Activated CD4-positive, alpha-beta T cell treated with anti-CD3 and anti-CD28 coated beads for 36 hours (primary cell): ENCODE measurements at places on chromosomes 7 and 10. TPM values are rescaled to one million over a fixed set of nuclear protein-coding genes. Genes with fewer than 3 reads are reported as not detected.
A peak's percentile ranks its signal among the peaks of the same experiment; 100 is the strongest.

DNA sequence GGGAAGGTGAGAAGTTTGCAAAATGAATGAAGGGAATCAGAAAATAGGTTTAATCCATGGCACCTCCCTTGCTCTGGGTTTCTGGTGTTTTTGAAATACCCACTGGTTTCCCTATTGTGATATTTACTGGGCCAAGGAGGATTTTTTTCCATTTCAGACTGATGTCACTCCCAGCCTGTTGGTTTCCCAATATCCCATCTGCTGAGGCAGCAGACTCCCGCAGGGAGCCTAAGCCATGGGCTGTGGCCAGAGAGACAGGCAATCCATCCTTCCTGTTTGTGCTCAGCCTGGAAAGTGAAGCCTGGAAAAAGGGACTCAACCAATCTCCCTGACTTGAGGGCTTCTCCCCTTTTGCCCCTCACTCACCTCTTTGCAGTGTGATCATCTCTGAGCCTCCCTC is 22.8 kb downstream of the FAM107B start:
- no peak for DNase-seq

DNA sequence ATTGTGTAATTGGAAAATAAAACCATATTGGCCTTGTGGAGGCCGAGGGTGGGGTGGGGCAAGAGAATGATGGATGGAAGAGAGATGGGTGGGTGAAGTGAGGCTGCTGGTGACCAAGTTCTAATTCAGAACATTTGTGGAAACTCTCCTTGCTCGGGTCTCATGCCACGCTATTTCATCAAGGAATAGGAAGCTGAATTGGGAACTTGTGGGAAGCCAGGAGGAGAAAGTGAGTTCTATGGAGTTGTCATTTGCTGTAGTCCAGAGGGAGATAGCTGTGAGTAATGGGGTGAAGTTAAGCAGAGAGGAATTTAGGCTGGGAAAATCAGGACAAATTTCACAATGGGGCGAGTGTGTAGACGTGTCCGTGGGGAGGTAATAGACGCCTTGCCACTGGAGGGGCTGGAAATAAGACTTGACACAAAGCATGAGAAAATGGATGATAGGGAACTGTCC is 339.2 kb downstream of the LRMDA start:
- DNase-seq: no peak

DNA sequence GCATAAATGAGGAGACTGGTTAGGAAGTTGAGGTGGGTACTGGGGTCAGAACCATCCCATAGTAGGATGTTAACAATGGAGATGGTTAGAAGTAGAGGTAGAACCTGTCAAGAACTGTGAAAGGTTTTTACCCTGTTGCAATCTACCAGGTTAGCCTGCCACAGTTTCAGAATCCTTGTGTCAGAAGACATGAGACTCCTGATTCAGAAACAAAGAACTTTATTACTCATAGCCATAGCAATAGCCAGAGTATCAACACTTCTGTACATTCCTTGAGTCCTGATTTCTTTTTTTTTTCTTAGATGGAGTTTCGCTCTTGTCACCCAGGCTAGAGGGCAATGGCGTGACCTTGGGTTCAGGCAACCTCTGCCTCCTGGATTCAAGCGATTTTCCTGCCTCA is 200.9 kb downstream of the GRM3 start:
- DNase-seq: no peak

DNA sequence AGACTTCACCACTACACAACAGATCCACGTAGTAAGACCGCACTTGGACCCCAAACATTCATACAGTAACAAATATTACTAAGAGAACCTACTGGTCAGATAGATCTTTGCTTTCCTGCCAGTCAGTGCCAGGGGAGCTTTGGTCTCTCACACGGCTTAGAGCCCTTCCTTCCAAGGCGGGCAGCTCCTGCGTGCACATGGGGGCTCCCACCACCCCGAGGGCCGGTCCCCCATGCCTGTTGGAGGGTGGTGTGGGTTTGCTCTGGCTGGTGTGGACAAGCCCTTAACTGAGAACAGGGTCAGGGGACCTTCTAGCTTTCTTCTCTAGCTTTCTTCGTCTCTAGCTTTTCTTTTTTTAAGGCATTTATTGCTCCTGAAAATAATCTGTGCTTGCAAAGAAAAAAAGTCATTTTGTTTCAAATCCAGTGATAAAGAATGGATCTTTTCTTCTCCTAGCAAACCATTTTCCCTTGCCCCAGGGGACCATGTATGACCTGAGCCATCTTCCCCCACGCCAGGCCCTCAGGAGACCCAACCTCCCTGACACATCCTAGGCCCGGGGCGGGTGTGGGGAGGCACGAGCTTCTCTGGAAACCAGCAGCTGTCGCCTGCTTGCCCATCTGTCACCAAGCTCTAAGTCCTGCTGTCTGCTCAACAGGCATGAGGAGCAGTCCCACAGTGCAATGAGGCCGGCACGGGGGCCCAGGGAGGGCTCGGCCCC is 591.1 kb downstream of the PTPRN2 start:
- DNase-seq: no peak

GRCh38 chr7:44982535-44982923 is 3.7 kb upstream of the MYO1G start:
- peak; percentile 39 for DNase-seq

DNA sequence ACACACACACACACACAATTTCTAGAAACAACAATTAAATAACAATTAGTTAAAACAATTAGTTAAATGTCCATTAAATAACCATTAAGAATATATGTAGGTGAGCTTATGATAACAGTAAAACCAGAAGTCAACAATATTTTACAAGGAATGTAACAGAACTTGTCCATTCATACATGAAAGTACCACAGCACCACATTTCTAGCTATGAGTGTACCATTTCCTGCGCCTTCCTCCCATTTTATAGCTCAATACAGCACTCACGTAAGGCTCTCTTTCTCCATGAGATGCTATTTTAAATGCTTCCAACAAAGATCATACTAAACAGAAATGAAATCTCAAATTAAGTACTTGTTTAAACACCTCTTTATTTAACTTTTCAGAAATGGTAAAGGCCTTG is 367.3 kb upstream of the ZWINT start:
- DNase-seq: no peak

- DNase-seq: no peak
Observed at GRCh38 chr7:131076711-131077181, 250.9 kb upstream of the MKLN1 start.

FGFBP3 gene
- 1.5 TPM for total RNA-seq

OPN1SW gene
- total RNA-seq: not detected

SORCS1 gene
- not detected for total RNA-seq

MEOX2 gene
- total RNA-seq: not detected

SFRP5 gene
- not detected for total RNA-seq
